ENCODE measurements at places on chromosomes 12 and 14. TPM values are rescaled to one million over a fixed set of nuclear protein-coding genes. Genes with fewer than 3 reads are reported as not detected.

DNA sequence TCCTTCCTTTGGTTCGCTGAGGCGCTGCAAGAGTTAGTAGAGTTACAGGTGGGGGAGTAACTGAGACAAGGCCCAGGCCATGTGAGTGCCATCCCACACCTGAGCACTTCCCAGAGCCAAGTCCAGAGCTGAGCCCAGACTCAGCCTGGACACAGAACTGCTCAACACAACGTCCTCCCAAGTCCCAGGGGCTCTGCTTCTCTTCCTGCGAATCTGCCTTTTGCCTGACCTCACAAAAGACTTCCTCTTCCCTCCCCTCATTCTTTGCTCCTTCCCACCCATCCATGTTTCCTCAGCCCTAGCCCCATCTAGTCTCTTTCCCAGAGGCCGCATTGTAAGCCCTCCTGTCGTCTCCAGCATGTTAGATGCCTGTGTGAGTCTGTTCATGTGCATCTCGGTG, 16.6 kb upstream of the MCRS1 start:
- DNase-seq = no peak

Gene MAP1LC3B2
- polyA plus RNA-seq = 8.1 TPM

Gene TMEM30B
- polyA plus RNA-seq = 11.0 TPM

Gene CRACR2A
- polyA plus RNA-seq = 1.7 TPM

Gene GPRC5A
- 11.7 TPM for polyA plus RNA-seq

- no peak for DNase-seq
These were observed 21.0 kb downstream of the PAH start for GRCh38 chr12:102896067-102896466.

GRCh38 chr12:124952801-124953200, 36.1 kb downstream of the DHX37 start:
- no peak for DNase-seq

DNA sequence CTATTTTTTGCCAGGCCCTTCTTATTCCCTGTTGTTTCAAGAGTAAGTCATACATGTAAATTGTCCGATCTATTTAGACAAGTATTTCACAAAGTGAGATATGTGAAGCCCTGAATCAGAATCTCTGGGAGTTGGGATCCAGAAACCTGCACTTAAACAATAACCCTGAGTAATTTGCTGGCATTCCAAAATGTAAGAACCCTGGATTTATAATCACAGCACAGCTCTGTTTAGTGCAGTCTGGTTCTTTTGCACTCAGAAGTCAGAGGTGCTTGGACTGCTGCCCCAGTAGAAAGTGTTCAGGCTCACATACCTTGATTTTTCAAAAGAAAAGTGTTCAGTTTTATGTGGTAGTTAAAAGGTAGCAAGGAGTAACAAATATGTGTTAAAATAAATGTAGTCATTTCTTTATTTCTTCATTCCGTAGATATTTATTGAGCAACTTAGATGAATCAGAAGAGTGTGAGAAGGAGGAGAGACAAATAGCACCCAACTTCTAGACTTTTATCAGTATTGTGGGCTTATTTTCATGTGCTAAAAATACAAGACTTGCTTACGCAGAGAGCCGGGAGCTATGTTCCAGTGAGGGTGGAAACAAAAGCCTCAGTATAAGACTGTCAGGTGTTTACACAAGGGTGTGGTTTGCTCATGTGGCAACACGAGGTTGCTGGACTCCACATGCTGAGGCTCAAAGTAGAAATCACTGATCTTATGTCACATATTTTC, 70.1 kb downstream of the SYNE2 start:
- DNase-seq = no peak

GRCh38 chr14:36672095-36672494, 10.4 kb downstream of the PAX9 start:
- DNase-seq = no peak

Gene LTB4R2
- polyA plus RNA-seq = 4.4 TPM

GRCh38 chr12:6548966-6549683, 6.7 kb downstream of the IFFO1 start:
- no peak for DNase-seq

GRCh38 chr12:16524378-16524777, 81.6 kb downstream of the LMO3 start:
- peak; percentile 16 for DNase-seq

DNA sequence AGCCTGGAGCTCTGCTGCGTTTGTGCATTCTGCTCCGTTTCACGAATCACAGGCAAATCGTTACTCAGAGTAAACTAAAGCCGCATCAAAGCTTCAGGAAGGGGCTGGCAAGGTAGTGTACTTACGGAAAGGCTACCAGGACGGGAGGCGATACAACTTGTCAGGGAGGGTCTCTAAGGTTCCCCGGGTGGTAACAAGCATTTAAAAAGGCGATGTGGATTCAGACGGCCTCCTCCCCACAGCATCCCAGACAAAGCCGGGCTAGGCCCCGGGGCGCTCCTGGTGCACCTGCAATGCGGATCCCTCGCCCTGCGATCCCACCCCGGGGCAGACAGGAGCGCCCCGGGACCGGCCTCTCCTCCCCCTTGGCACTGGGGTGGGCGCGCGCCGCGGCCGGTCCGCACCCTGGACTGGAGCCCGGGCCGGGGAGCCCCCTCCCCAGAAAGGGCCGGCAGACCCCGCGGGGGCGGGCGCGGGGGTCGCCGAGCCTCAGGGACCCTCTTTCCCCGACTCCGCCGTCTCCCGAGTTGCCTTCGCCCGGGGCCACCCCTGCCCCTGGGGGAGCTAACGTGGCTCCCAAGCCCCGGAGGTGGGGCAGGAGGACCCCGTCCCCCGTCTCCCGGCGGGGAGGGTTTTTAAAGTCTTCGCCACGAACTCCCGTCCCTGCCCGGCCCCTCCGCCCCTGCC, 718 bp downstream of the CCDC92 start:
- DNase-seq = peak; percentile 54

DNA sequence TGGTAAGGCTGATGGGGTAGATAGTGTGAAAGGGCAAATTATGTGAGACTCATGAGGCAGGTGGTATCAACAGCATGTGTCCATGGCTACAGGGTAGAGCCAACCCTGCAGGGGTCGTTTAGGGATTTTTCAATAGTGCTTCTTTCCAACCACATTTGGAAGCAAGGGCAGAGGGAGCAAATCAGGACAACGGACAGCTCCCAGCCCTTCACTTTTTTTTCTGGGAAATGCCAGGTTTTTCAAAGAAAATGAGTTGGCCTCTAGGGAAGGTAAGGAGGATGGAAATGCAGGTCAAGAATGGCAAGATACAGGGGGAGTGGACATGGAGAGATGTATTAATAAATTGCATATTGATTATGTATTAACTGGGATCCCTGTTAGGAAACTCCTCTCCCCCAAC, 4.9 kb upstream of the CMA1 start:
- DNase-seq = peak; percentile 9

GRCh38 chr14:24289649-24290280, 9.8 kb downstream of the DHRS1 start:
- DNase-seq = no peak

GRCh38 chr12:91432089-91432488, 249.5 kb upstream of the DCN start:
- peak; percentile 76 for DNase-seq

Gene TRPV4
- polyA plus RNA-seq = 19.2 TPM

DNA sequence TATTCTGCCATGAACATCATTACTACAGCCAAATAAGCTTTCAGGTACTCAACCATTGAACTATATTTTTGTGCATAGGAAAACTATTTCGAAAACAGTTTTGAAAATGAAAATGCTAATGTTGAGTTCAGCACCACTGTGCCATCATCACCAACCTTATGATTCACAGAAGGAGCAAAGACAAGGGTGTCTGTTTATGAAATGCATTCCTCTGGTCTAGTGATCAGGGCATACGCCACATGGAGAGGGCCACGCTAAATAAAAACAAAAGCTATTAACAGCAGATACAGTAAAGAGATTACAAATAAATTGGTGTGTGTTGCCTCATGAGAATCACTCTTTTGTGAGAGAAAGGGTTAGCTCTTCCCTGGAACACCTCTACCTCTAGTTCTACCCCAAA, 43.2 kb upstream of the BMAL2 start:
- DNase-seq = no peak

Gene TEAD4
- 22.3 TPM for polyA plus RNA-seq

- DNase-seq = no peak
These were observed 104.7 kb downstream of the PLEKHA5 start for GRCh38 chr12:19234171-19234704.

Gene KCNA5
- polyA plus RNA-seq = 2.4 TPM

- DNase-seq = peak; percentile 83
These were observed 92.7 kb downstream of the LRRC74A start for GRCh38 chr14:76918782-76919394.
